ENCODE measurements at places on chromosomes 4 and X.

DNA sequence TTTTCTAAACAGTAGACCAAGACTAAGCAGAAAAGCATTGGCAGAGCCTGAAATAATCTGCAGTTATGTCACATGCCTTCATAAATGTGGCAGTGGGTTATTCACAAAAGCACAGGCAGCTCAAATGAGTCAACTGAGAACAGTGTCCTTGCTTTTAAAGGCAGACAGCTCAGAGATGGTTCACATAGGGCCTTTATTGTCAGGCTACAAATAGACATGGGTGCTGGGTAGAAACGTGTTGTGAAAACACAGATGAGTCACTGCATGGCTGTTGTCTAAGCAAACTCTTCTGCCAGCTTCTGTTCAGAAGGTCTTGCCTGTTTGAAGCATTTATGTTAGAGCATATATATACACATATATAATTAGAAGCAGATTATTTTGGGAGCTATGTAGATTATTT lies 118.0 kb downstream of the SLC4A4 start:
- peak; percentile 79 for DNase-seq

DNA sequence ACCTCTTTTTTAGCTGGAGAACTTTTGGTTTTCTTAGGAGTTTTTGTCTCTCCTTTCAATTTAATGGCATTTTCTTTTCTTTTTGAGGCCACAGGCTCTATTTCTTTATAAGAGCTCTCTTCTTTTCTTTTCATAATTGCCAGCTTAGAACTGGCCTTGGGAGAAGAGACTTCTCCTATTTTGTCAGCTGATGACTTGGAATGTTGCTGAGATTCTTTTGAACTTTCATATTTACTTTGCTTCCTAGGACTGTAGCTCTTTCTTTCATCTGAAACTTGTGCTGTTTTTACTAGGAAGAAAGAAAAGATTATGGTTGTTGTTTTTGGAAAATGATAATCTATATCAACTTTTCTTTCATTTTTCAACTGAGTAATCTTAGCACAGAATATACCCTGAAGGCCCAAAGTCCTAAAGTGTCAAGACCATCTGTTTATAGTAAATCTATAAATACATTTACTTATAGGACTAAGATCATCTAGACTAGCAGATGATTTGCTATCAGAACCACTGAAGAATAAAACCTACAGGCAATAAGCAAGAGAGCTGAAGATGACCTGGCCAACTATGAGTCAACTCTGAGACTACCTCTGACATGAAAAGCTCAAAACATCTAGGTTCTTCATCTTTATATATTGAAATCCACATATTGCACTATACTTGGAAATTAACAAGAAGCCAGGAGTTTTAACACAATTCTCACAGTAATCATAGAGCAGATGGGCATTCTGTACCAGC lies 45.6 kb downstream of the RFC1 start:
- DNase-seq, result peak; percentile 8

- DNase-seq, result no peak
Observed at GRCh38 chr4:185189606-185190305, 14.0 kb downstream of the CFAP97 start.

- no peak for DNase-seq
Observed at GRCh38 chrX:72536542-72536941, 36.1 kb downstream of the HDAC8 start.

DNA sequence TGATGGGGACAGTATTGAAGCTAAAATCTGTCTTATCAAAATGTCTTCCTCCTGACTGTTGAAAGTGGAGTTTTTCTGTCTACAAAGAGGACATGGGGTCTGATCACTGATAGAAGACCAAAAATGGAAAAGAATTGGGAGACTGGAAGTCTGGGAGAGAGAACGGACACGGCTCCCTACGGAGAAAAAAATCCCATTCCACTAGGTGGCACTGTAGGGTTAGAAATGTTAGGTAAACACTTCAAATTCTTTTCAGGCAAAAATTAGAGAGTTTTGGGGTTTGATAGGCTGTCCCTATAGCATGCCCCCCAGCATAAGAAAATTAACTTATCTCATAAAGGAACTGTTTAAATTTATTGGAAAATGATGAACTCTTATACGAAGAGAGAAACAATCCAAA lies 200.5 kb downstream of the FAM133A start:
- no peak for DNase-seq

All from stromal cell of bone marrow (primary cell).